ENCODE measurements at places on chromosomes 11 and 22.
A peak's percentile ranks its signal among the peaks of the same experiment; 100 is the strongest.

- no peak for DNase-seq
These were observed 5.9 kb downstream of the ABTB2 start for GRCh38 chr11:34351687-34352469.

DNA sequence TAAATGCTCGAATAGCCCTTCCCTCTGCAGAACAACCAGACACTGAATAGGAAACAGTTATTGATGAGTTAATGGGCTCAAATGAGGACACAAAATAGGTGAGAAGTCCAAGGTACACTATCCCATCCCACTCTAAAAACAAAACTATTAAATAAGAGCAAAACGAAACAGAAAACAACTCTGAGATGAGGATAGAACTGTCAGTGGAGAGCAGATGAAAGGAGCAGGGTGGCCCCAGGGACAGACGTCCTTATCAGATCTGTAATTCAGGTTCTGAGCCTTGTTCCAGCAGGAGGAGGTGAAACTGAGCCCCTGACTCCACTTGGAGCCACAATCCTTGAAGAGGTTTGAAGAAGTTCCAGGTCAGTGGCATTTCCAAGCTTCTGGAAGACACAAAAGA, 8.5 kb upstream of the SNX19 start:
- DNase-seq = no peak

DNA sequence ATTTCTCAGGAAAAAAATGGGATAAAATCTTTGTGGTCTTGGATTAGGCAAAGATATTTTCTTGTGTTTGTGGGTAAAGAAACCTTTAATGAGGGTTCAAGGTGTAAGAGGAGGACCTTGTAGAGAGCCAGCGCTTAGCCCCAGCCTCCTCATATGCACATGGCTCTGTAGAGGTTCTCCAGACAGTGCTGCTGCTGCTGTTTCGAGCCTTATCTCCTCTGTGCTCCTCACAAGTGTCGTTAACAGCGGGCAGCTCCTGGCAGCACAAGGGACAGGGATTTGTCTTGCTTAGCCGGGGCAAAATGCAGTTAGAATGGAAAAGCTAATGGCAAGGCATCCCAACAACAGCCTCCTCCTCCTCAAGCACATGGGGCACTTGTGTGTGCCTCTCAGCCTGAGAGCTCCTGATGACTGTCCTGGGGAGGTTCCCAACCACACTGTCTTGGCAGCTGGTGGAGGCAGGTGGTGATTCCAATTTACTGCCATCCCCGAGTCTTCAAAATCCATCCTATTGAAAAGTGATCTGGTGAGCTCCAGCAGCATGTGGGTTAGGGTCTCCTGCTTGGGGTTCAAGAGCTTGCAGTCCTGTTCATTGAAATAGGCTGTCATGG, 7.6 kb upstream of the MSANTD2 start:
- DNase-seq = no peak

DNA sequence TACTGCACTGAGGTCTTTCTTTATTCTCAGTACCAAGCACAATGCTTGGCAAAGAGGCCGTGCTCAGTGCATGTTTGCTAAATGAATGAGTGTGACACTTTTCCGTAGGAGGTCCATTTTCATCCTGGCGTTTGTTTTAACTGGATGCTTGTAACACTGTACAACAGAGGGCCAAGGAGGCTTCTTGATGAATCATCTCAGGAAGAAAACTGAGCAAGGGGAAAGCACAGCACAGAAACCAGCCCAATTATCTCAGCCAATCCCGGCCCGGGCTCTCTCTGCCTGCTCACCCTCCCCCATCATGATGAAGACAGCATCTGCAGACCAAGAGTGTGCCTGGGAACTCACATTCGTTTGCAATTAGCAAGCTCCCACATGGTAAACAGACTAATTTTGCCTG, 570.3 kb downstream of the OPCML start:
- no peak for DNase-seq

DNA sequence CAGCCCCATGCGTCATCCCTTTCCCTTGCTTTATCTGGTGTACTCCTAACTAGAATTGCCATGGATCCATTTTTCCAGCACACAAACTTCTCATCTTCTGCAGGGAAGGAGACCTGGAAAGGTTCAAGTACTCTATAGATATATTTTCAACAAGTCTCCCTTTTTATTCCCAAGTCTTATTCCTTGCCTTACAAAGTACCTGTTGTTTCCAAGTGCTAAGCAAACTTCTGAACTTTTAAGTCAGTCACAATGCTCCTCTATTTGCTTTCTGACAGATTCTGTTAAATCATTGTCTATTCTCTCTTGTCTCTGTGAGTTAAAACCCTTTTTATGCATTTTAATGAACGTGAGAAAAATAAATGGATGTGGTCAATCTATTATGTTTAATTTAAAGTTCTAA, 20.4 kb downstream of the CCDC73 start:
- DNase-seq = no peak

- DNase-seq = no peak
These were observed 82.6 kb downstream of the UBASH3B start for GRCh38 chr11:122737951-122738693.

DNA sequence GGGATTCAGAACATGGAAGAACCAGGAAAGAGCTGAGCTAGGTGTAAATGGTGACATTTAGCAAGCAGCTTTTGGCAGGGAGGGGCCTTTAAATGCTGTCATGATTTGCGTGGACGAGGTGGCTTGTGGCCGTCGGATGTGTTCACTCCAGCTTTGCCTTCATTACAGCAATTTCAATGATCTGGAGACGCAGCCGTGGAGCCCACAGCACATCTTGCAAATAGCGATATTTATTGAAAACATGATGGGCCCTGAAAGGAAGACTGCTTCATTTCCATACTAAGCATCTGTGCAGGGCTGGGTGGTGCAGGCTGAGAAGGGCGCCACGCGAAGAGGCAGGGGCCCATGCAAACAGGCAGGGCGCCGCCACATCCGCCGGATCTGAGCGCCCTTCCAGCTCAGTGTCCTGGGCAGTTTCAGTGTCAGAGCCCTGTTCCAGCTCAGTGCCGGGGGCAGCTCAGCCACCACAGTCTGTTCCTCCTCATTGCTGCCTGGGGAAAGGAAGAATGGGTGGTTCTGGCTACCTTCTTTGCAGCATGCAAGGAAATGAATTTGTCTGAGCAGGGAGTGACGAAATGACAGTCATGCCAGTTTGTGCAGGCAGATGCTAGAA, 111.1 kb upstream of the TTC12 start:
- DNase-seq = no peak

GRCh38 chr11:87127101-87127500, 89.4 kb downstream of the TMEM135 start:
- DNase-seq = no peak

DNA sequence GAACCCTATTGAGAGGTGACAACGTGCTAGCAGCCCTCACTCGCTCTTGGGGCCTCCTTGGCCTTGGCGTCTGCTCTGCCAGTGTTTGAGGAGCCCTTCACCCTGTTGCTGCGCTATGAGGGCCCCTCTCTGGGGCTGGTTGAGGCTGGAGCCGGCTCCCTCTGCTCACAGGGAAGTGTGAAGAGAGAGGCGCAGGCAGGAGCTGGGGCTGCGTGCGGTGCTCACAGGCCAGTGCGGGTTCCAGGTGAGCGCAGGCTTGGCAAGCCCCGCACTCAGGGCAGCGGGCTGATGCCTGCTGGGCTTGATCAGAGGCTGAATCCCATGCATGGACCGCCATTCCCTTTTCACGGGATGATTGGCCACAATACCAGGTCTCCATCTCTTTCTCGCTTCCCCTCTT, 90.7 kb downstream of the DLG2 start:
- no peak for DNase-seq

DNA sequence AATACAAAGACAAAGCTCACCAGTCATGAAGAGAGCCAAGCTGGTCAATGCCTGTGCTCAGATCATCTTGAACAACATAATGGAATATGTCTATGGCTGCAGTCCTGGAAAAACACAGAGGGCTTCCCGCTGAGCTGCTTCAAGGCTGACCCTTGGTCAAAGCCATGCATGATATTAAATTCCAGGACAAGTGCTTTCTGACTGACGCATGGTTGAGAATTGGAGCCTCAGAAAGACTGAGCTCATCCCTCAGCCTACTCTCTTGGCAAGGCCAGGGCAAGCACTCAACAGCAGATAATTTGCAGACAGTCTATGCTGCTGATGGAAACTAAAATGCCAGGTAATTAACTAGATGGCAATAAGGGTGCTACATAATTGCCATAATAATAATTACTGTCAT, 89.2 kb downstream of the GALNT18 start:
- DNase-seq = no peak

DNA sequence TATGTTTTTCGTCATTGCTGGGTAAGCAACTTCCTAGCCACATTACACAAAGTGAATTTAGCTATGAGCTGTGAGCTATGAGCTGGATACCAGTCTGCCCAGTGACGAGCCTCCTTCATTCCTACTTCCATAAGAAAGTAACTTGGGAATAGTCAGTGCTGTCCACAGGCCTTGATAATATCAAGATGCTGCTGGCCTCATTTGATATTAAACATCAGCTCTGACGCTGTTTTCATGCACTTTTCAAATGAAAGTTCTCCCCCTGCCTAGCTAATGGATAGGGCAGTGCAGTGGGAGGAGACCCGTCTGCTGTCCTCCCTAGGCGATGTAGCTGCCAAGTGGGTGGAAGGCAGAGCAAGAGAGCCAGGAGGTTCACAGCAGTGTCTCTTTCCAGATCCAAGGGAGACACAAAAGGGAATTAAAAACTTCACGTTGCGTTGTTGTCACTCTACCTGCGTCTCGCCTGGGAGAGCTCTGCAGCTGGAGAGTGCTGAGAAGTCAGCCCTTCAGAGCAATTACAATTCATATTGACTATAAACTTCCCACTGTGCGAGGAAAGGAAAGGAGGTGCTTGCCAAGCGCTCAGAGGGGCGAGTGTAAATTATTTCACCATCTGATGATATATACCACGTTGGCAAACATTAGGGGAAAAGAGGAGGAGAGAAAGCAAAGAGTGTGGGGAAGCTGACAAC, 861.4 kb downstream of the NTM start:
- no peak for DNase-seq

- no peak for DNase-seq
These were observed 1339.2 kb upstream of the TENM4 start for GRCh38 chr11:80779905-80780605.

GRCh38 chr11:65134952-65135632, 773 bp upstream of the SYVN1 start:
- DNase-seq = peak; percentile 55

- no peak for DNase-seq
These were observed at the start of gene LARGE2 for GRCh38 chr11:45922425-45923082. Gene LARGE2 (plus strand): TSS chr11:45922656. CDS start chr11:45922883, 227 bp downstream.

DNA sequence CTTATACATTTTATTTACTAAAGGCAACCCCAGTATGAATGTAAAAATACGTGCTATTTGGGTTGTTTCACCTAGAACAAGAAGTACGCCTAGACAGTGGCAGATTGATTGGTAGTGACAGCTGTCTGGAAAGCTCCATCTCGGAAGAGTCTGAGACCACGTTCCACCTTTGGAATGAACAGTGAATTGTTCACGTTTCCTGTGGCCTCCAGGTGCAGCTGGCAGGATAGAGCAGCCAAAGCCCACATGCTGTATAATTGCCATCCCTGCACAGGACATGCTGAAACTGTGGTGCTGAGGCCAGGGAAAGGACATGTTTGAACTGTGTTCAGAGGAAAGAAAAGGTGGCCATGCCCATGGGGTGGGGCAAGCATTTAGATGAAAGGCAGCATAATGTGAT, 218.7 kb upstream of the MTNR1B start:
- no peak for DNase-seq

DNA sequence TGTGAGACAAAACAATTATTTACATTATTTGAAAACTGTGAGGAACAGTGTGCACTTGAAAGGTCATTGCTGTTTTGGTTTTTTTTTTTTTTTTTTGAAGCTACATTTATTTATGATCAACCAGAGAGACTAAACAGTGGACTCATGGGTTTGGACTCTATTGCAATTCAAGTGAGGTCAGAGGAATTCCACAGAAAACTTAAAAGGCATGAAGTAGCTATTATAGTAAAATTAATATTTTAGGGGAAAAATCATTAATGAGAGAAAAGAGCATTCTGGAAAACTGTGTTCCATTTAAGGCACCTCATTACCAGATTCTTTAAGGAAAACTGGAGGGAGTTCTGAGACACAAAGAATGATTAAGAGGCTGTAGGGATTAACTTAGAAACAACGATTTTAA, 102.8 kb downstream of the WNT11 start:
- DNase-seq = no peak

DNA sequence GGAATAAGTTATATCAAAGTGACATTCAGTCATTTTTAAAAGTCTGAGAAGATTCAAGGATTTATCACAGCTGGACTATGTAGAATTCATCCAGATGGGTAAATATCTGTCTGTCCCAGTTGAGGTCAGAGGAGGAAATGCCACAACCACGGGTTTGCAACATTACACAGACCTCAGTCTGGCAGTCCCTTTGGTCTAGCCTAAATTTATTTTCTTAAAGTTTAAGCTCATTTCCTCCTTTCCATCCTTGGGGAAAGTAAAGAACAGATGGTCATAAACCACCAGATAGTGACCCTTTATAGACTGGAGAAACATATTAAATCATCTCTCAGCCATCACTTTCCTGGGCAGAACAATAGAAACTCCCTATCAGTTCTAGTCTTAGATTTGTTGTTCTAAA, 238.4 kb upstream of the DDI1 start:
- no peak for DNase-seq

DNA sequence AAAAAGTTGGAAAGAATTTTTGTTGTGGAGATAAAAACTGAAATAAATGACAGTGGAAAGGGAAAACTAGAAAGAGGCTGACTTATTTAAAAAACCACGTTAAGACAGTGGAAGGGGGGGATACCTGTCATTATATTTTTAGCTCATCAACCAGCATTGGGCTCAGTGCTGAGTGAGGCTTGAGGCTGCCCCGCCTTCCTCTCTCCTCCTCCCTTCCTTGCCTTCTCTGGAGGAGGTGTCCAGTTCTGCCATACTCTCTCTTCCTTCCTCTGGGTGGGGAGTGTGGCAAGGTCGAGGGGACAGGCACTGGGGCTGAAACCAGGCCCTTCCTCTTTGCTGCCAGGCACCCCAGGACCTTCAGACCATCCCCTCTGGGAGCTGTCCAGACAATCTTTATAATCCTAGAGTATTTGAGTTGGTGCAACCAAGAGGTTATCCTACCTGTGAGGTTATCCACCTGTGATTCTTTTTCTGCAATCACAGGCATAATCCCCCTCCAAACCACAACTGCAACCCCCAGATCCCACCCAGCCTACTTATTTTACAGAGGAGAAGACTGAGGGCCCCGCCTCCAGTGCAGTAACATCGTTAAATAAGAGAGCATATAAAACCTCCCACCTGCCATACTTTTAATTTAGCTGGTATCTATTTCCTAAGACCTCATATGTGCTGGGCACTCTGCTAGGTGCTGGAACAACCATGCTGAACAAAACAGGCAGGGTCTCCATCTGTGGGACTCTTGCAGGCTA, 578.5 kb downstream of the BUD13 start:
- DNase-seq = no peak
